ENCODE measurements at places on chromosomes 2 and 18. TPM values are rescaled to one million over a fixed set of nuclear protein-coding genes. Genes with fewer than 3 reads are reported as not detected.

Gene EN1
- not detected for total RNA-seq

GRCh38 chr18:79479761-79480161 is 84.0 kb downstream of the NFATC1 start:
- no peak overlapping the region for H3K27ac ChIP-seq
- H3K36me3 ChIP-seq: no peaks in the 10 kb centered on the region
- no peak overlapping the region for H3K4me3 ChIP-seq

Gene CHRNG
- not detected for total RNA-seq

DNA sequence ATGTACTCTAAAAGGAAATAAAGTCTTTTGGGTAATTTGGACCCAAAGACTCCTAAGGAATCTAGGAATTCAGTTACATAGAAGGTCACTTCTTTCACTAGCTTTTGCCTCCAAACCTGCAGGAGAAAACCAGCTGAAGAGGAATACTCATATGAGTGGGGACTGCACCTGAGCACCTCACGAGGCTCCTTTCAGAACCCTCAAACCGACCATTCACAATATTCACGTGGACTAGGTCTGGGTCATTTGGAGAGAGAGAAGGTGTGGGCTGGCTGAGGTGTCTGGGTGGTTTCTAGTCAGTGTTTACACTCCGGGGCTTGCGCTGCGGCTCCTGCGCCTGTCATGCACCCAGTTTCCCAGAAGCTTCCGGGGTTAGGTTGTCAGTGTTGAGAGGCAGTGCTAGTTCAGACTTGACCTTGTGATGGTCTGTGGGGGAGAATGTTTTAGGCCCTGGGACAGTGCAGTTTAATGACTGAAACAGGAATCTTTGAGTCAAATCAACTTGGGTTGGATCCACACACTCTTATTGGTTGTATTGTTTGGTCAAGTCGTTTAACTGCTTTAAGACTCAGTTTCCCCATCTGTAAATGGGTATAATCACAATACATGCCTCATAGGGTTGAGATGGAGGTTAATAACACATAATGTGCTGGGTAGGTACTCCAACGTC is 78.4 kb downstream of the LIMS1 start:
- H3K27me3 ChIP-seq: no peaks in the 10 kb centered on the region
- H3K36me3 ChIP-seq: no peaks in the 10 kb centered on the region
- no peak overlapping the region for H3K4me3 ChIP-seq

Gene FBXO36
- total RNA-seq: 6.3 TPM

- no peaks in the 10 kb centered on the region for H3K27me3 ChIP-seq
- H3K4me3 ChIP-seq: no peak overlapping the region
- DNase-seq: no peak
- H3K36me3 ChIP-seq: no peaks in the 10 kb centered on the region
- H3K4me1 ChIP-seq: no peaks in the 10 kb centered on the region
- H3K27ac ChIP-seq: no peak overlapping the region
Measured at GRCh38 chr2:368386-368785, 80.5 kb upstream of the ALKAL2 start.

Gene TNS1
- 308 TPM for total RNA-seq

Gene TGIF1
- total RNA-seq: 65.3 TPM

GRCh38 chr18:46335534-46336101 is 231.4 kb downstream of the HAUS1 start:
- peak; percentile 85 for DNase-seq
- H3K27me3 ChIP-seq: no peaks in the 10 kb centered on the region
- H3K27ac ChIP-seq: peak overlapping the region; percentile 31

GRCh38 chr2:167140330-167140729 is 252.1 kb downstream of the XIRP2 start:
- peaks cover 18% of the 10 kb centered on the region for H3K4me1 ChIP-seq
- no peaks in the 10 kb centered on the region for H3K36me3 ChIP-seq
- no peak overlapping the region for H3K4me3 ChIP-seq
- no peak for DNase-seq
- no peaks in the 10 kb centered on the region for H3K27me3 ChIP-seq

DNA sequence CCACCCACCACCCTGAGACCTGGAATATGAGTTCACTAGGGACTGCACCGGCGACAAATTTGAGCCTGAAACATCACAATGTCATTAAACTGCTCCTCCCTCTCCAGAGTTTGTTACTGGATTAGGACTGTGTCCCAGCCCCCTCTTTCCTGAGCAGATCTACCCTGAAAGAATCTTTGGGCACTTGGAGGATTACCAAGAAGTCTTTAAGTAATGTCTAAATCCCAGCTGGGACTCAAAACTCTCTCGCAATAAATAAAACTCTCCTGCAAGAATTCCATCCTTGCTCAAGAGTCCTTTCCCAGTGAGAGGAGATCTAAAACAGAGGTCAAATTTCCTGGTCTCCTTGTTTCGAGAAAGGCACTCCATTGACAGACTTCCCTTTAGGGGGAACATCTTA is 20.9 kb downstream of the GKN2 start:
- no peaks in the 10 kb centered on the region for H3K36me3 ChIP-seq
- DNase-seq: peak; percentile 95
- H3K27ac ChIP-seq: no peak overlapping the region
- H3K27me3 ChIP-seq: no peaks in the 10 kb centered on the region

- no peak overlapping the region for H3K27ac ChIP-seq
- H3K36me3 ChIP-seq: no peaks in the 10 kb centered on the region
- H3K4me1 ChIP-seq: no peaks in the 10 kb centered on the region
- H3K27me3 ChIP-seq: no peaks in the 10 kb centered on the region
- no peak for DNase-seq
Measured at GRCh38 chr2:52697690-52698089, 1069.9 kb upstream of the CHAC2 start.

- H3K36me3 ChIP-seq: peaks cover 15% of the 10 kb centered on the region
- no peak for DNase-seq
- H3K27ac ChIP-seq: no peak overlapping the region
- no peak overlapping the region for H3K4me3 ChIP-seq
Measured at GRCh38 chr2:10591207-10591606, 98.6 kb downstream of the NOL10 start.

DNA sequence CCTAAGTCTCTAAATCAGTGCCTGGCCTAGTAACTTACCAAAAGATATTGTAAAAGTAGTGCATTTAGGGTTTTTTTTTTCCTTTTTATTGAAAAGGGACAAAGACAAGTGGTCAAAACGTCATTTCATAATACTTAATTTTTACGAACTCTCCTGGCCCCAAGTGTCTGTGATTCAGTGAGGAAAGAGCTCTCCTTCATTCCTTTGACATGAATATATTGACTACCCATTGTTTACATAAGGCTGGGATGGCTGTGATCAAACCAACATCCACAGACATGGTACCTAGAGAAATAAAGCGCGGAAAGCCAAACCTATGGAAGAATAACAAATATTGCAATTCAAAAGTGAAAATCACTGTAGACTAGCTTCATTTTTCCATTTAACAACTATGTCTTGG is 198.4 kb downstream of the BABAM2 start:
- H3K4me3 ChIP-seq: no peak overlapping the region
- no peaks in the 10 kb centered on the region for H3K27me3 ChIP-seq
- no peaks in the 10 kb centered on the region for H3K36me3 ChIP-seq
- H3K27ac ChIP-seq: no peak overlapping the region

DNA sequence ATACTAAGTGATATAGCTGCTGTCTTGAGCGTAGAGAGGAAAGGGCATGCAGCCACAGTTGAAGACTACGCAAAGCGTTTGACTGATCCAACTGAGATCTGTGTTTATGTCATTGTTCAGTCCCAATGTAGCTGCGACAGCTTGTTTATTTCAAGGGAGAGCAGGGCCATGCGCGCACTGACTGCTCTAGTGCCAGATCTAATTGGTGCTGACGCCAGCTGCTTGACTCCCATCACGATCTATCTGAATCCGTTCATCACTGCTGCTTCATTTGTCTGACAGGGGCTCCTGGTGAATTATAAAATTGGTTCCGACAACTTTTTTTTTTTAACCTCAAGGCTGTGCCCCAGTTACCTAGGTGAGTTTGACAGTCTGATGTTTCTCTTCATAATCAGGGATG is 75.7 kb downstream of the CHST9 start:
- H3K4me1 ChIP-seq: no peaks in the 10 kb centered on the region
- DNase-seq: peak; percentile 69
- H3K36me3 ChIP-seq: no peaks in the 10 kb centered on the region
- no peak overlapping the region for H3K27ac ChIP-seq
- H3K4me3 ChIP-seq: no peak overlapping the region
